Chondrocyte (in vitro differentiated cells): ENCODE measurements at places on chromosomes 13 and 19. TPM values are rescaled to one million over a fixed set of nuclear protein-coding genes. Genes with fewer than 3 reads are reported as not detected.
A peak's percentile ranks its signal among the peaks of the same experiment; 100 is the strongest.

DNA sequence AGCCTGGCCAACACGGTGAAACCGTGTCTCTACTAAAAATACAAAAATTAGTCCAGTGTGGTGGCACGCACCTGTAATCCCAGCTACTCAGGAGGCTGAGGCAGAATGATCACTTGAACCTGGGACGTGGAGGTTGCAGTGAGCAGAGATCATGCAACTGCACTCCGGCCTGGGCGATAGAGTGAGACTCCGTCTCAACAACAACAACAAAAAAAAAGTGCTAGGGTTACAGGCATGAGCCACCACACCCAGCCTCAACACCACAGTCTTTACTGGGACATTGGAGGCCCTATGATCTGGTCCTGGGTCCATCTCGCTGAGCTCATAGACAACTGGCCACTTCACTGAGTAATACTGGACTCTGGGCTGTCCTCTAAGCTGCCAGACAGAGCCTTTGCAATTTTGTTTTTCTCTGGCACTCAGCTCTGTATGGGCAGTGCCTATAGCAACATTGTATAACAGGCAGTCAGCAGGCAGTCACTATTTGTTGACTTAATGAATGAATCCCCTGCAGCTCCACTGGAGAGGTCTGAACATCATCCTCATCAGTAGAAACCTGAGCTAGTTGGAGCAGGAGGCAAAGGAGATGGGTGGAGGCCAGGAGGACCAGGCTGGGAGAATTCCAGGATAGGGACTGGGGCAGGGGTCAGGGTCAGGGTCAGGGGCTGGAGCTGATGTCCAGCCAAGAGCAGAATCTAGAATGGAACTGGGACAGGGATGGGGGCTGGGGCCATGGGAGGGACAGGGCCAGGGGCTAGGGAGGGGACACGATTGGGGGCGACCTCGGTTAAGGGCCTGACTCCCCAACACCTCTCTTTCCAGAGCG is 8.1 kb downstream of the BLOC1S3 start:
- no peak for DNase-seq

GRCh38 chr13:113532156-113532806 is 41.8 kb upstream of the DCUN1D2 start:
- DNase-seq, result peak; percentile 72

DNA sequence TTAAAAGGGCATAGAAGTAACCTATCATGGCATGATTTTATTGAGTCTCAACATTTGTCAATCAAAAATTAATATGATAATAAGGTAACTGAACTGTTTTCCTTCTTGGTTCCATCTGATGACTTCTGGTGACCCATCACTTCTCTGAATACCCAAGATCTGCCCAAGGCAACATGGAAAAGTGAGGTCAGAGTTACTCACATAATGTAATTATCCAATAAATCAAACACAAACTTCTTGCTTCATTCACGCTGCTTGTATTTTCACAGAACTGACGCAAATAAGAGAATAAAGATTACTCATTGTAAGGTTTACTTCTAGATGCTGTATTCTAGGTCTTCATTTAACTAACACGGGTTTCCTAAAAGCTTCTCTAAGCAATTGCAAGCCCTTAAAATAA is 361.6 kb downstream of the RBM26 start:
- no peak for DNase-seq

- no peak for DNase-seq
Observed at GRCh38 chr19:48415395-48415794, 21.9 kb downstream of the GRIN2D start.

DNA sequence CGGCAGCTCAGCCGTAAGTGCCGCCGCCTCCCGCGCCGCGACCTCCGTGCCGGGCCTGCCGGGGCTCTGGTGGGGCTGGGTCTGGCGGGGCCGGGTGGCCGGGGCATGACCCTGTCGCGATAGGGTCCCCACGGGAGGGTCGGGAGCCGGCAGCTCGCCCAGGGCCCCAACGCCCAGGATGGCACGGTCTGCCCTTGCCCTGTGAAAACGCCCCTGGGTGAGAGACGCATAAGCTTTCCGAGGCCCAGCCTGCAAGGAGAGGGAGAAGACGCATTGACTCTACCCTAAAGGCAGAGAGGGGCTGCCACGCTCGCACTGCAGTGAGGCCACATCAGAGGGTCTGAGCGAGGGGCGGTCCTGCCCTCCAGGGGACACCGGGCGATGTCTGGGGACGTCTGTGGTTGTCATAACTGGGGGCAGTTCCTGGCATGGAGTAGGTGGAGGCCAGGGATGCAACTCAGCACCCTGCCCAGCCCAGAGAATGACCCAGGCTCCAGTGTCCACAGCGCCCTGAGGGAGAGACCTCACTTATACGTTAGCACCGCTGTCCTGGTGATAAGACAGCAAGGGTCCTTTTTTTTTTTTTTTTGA is 539 bp downstream of the ZNF554 start:
- DNase-seq, result no peak

Gene CACNG7
- total RNA-seq, result not detected in 3 replicates
